ENCODE measurements at places on chromosomes 5 and 9.

- DNase-seq = no peak
Observed at GRCh38 chr9:130950039-130950311, 10.9 kb upstream of the FIBCD1 start.

DNA sequence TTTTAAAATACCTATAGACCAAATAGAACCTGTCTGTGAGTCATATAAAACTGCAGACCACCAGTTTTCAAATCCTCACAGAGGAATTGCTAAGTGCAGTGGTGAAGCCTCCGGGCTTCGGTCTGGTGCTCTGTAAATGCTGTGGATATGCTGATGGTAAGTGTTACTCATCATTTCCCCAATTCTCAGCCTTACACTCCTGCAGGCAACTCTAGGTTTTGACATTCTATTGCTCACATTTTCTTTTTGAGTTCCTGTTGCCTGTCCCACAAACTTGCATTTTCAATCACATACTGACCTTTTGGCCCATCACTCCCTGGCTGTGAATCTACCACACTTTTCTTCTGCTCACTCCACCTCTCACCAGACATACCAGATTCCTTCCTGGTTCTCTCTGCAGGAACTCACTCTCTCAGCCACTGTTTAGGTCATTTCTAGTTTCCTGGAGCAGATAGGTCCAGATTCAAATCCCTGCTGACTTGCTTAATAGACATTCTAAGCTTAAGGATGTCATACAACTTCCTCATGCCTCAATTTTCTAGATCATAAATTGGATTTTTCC, 192.9 kb downstream of the RAB3C start:
- no peak for DNase-seq

DNA sequence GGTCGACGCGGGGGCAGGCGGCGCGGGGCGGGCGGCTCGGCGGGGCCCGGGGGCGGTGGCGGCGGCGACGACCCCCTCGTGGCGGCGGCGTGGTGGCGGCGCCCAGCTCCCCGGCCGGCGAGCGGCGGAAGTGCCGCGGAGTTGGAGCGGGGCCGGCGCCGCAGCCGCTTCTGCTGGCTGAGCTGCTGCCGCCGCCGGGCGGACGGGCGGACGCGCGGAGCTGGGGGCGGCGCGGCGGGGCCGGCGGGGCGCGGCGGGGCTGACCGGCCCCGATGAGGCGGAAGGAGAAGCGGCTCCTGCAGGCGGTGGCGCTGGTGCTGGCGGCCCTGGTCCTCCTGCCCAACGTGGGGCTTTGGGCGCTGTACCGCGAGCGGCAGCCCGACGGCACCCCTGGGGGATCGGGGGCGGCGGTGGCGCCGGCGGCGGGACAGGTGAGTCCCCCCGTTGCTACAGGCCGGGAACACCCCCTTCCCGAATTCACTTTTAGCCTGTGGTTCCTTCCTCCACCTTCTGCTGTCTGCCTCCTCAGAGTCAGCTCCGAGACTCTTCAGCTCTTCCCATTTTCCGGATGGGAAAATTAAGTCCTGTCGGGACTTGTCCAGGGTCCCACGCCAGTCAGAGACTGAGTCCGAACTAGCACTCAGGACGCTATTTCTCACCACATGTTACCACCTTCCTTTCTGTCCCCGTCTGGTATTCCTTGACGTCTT, at the start of gene GALNT10:
GALNT10 (plus strand) TSS at position 139 of the 710 bp plus-strand sequence; CDS start at position 273, 134 bp downstream.
- no peak for DNase-seq

DNA sequence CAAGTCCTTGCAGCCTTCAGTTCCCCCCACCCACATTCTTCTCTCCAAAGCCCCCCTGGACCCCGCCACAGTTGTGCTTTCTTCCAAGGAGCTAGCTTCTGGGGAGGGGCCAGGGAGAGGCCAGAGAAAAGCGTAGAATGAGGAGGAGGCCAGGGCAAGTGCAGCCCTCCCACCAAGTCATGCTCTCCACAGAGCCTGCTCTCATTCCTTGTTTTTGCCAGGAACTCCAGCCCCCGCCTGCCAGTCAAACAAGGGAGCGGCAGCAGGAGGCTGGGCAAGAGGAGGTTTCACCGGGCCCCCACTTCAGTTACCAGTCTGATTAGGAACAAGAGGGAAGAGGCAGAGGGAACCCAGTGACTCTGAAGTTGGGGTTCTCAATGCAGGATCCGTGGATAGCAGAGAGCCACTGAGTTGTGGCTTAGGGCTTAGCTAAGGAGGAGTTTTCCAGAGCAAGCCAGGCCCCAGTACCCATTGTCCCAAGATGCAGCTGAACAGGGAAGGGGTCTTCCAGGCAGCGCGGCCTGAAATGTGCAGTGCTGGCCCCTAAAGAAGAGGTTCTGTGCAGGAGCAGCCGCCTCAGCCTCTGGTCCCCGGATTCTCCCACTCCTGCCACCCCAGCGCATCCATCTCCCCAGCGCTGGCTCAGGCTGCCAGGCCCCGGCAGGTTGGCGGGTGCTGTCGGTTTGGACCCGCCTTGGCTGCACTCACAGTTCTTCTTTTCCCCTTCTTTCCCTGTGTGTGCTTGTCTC, 120.6 kb downstream of the DAB2IP start:
- DNase-seq = no peak

DNA sequence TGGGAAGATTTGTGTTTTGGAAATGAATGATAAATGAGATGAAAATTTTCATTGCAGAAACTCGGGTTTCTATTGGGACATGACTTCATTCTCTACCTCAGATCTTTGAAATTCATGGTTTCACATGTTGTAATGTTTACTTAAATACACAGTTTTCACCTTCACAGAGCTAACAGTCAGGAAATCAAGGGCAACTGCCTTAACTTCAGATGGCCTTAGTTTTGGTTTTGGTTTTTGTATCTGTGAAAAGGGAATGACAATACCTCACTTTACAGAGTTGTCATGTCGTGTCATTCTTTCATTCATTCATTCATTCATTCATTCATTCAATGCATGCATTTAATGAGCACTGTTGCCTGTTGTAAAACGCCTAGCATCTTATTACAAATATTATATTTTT, 41.9 kb downstream of the NIM1K start:
- DNase-seq = no peak

DNA sequence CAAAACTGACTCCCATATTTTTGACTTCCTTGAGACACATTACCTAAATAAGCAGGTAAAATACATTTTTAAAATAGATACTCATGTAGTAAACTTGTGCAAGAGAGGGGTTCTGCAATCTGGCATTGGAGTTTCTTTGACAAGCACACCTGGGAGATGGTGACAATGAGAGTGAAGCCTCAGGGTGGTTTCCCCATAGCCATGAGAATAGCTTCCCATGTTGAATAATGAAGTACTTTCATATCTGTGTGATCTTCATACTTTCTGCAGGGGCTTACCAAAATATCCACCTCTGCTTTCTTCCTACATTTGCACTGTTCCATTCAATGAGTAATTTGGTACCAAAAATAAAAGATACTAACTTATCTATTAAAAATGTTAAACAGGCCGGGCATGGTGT, 44.7 kb upstream of the VCAN start:
- no peak for DNase-seq

GRCh38 chr9:120857902-120858301, 15.2 kb upstream of the PSMD5 start:
- no peak for DNase-seq

DNA sequence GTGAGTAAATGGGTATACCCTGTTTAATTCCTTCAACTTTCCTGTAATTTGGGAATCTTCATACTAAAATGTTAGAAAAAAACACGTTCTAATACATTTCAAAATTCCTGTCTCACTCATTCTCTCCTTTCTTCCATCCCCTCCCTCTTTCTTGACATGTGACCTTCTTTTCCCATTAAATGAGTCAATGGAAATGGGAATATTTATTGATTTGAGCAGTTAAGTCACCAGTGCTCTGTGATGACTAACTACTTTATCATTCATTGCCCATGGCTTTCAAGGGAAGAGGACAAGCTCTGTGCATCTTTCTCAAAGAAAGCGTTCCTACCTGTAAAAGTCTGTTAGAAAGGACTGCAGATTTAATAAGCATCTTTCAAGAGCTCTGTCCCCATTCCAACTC, 144.4 kb upstream of the MAP3K1 start:
- no peak for DNase-seq

DNA sequence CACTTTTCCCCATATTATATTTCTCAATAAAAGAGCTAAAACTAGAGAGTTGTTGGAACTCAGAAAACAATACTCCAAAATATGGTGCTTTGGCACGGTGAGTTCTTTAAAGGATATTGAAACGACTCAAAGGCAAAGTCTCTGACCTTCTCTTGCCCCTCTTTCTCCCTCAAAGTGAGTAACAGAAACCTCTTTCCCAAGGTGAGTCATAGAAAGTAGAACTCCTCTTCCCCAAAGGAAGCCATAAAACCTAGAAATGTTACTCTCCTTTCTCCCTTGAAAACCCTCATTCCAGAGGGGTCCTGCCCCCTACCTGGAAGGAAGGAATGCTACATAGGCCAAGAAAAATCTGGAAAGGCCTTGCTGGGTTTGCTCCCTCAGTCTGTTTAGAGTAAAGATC, 47.5 kb downstream of the RAPGEF6 start:
- no peak for DNase-seq

GRCh38 chr9:137380606-137381005, 42.4 kb downstream of the EXD3 start:
- no peak for DNase-seq

GRCh38 chr5:112467485-112467884, 48.4 kb upstream of the EPB41L4A start:
- no peak for DNase-seq

DNA sequence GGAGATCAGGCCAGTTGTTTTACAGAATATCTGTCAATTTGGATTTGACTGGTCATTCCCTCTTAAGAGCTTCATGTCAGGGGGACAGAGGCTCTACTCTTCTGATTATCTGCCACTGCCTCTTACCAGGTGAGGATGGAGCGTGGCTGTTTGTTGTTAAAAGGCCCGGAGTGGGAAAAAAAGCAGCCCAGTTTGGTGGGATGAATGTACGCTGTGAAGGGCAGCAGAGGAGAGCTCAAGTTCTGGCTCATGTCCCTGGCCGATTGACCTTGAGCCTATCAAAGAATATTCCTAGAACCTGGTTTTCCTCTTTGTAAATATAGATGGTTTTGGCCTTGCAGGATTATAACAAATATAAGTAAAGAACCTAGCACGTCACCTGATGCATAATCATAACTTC, 16.3 kb upstream of the SHB start:
- DNase-seq = no peak

DNA sequence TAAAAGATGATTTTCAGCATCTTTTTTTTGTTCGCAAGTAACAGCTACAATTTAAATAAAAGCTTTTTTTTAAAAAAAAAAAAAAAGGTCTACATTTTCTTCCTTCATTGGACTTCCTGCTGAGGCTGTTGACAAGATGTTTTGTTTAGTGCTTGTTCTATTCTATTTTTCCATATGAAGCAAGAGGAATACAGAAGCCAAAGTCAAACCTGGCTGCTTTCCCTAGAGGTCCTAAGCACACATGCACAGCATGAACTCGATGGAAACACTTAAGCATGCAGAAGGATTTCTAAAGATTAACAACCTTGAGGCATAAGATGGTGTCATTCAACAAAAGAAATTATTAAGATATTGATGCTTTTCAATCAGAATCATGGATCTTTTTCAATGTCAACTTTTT, 105.1 kb downstream of the ADCY2 start:
- DNase-seq = no peak

DNA sequence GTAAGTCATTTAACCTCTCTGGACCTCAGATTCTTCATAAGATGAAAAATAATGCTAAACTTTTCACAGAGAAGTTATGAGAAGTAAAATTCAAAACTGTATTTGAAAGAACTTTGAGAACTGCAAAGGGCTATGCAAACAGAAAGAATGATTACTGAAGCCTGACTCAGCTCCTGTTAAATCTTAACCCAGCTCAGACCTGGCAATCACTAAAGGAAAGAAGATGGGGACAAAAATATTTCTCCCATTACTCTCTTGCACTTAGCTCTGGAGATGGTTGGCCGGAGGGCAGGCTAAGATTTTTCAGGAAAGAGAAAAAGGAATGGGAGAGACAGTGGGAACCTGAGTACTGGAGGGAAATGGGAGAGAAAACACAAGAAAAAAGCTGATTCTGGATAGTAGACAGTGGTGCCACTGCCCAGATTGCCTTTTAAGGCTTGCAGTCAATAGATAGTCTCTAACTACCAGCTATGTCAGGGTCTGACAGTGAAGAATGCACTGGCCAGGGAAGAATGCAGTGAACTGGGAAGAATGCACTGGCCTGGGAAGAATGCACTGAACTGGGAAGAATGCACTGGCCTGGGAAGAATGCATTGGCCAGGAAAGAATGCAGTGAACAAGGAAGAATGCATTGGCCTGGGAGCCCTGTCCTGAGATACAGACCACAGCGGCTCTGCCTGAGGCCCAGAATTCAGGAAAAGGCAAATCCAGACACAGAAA, 25.2 kb upstream of the CEMIP2 start:
- no peak for DNase-seq

DNA sequence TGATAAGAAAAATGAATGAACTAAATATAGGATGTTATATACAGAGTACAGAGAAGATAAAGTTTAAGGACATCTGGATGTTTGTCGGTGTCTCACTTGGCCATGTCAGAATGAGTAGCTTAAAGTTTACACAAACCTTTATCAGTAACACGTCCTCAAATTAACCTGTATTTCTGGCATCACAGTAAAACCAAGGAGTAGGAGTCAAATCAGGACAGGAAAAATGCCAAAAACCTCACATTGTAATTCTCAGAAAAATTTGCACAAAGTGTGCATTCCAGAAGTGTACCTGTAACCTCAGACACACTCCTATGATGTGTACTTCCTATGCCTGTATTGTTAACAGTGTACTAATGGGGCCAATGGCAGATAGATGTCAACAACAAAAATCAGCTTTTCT, 139.3 kb downstream of the SMC2 start:
- DNase-seq = no peak
